Sigmoid colon (tissue), 7 donors: ENCODE measurements at places on chromosomes 11 and 22. TPM values are rescaled to one million over a fixed set of nuclear protein-coding genes. Genes with fewer than 3 reads are reported as not detected.

Gene LDHAL6A
- total RNA-seq, result not detected

Gene NRXN2
- total RNA-seq, result 18.9 TPM

Gene SMTNL1
- not detected for total RNA-seq

Gene EHD1
- total RNA-seq, result 48.2 TPM

Gene MFRP
- total RNA-seq, result 0.14 TPM

Gene IRF7
- total RNA-seq, result 18.2 TPM

Gene PAX6
- not detected for total RNA-seq

Gene OR56A1
- not detected for total RNA-seq

Gene TMPRSS5
- 0.66 TPM for total RNA-seq

Gene MPEG1
- total RNA-seq, result 15.6 TPM

Gene SYT9
- total RNA-seq, result 0.41 TPM

- DNase-seq, result no peak
These were observed at the start of gene EHF for GRCh38 chr11:34620820-34621792. EHF (plus strand) TSS chr11:34621093; CDS start chr11:34642631, 21,538 bp downstream.

GRCh38 chr22:22030493-22031182, 48.1 kb upstream of the TOP3B start:
- no peak for DNase-seq

DNA sequence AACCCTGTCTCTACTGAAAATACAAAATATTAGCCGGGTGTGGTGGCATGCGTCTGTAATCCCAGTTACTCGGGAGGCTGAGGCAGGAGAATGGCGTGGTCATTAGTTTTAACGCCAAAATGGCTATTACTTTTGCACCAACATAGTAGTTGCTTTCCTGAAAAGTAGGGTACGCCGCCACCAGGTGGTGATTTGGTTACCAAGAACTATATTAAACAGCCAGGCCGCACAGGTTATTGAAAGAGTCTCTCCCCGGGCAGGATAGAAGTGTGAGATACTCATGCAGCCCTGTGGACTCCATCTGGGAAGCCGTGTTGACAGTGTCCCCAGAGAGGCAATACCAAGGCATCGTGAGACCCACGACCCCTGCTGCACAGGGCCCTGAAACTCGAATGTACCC, 24.6 kb upstream of the LRRC32 start:
- DNase-seq, result no peak

- DNase-seq, result no peak
These were observed 37.1 kb upstream of the CRYBB3 start for GRCh38 chr22:25162561-25162960.

DNA sequence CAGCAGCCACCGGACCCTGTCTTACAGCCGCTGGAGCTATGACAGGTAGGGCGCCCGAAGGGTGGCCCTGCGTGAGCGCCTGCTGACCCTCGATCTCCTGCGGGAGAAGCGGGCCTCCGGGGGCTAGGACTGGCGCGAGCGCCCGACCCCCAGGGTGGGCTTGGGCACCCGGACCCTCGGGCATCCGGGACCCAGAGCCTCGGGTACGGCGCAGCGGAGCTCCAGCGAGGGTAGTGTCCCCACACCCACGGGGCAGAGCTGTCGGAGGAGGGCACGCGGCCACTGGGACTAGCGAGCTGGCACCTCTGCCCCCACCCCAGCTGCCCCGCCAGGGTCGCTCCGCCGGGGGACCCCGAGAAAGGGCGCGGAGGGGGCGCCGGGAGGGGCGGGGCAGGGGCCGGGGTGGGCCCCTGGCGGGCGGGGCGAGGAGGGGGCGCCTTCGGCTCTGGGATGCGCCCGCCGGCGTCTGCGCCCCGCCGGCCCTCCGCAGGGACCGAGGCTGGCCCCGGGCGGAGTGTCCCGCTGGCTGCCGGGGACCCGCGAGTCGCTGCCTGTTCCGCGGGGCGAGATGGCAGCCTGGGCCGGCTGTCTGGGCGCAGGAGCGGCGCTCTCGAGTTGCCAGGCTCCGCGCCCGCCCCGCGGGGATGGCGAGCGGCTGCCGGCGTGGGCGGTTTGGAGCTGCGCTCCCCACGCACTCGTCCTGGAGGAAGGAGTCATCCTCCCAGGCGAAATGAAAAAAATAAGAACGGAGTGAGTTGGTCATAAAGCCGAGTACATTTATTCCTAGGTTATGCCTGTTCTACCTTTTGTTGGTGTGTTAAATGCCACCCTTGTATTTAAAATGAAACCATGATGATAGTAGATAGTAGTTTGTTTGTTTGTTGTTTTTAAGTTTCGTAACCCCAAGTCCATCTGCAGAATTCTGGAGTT, 32.4 kb downstream of the EIF3F start:
- no peak for DNase-seq

DNA sequence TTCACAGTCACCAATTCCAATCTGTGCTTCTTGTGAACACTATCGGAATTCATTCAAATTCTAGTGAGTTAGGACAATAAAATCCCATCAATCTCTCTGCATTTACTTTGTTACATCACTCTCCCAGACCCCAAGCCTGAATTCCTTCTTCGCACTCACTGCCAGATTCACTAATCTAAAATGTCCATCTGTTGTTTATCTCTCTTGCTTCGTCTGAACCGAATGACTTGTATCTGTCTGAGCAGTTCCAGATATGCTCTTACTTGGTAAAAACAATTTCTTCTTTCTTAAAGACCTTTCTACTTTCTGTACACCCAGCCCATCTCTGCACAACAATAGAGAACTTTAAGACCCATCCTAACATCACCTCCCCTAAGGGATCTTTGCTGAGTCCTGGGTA, 7.0 kb downstream of the MMP10 start:
- DNase-seq, result no peak

DNA sequence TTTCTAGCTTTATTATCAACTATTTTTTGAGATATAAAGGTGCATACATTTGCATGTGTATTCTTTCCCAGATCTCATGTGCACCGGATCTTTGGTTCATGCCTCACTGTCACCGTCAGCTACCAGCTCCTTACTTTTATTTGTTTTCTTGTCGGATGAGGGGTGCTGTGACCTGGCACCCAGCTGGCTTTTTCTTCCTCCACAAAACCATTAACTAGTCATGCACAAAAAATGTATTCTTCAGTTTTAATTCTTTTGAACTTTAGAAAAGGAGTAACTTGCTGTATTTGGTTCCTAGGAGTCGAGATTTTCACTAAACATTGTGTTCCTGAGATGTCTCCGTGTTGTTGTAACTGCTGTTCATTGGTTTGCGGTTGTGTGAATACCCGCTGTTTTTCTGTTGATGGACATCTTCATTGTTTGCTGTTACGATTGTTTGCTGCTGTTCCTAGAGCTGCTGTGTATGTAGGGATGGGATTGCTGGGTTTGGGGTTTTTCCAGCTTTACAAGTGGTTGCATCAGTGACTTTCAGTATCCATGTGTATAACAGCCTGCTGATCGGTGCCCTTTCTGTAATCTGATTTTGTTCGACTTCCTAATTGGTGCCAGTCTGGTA, 39.4 kb downstream of the MOV10L1 start:
- no peak for DNase-seq

- DNase-seq, result no peak
These were observed 14.7 kb downstream of the TTLL12 start for GRCh38 chr22:43172191-43172590.

- DNase-seq, result no peak
These were observed 24.4 kb upstream of the PSMA1 start for GRCh38 chr11:14544611-14545010.

DNA sequence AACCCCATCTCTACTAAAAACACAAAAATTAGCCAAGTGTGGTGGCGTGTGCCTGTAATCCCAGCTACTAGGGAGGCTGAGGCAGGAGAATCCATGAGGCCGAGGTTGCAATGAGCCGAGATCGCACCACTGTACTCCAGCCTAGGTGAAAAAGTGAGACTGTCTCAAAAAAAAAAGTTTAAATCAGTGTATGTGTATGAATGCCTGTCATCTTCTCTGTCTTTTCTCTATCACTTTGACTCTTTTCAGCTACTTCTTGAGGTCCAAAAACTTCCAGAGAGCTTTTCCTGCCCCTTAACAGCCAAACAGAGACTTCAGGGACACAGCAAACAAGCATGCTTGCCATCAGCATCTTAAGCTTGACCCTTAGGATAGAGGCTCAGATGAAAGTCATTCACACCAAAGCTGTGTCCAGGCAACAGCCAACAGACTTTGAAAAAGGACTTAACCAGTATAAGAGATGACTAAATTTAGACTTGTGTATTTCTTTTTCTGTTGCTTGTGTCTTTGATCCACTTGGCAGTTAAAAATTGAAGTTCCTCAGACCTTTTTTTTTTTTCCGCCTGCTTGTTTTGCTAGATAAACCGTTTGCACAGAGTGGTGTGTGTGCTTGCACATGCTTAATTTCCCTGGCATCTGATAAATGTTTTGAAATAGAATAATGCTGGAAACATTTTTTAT, 151.9 kb downstream of the DBX1 start:
- no peak for DNase-seq

DNA sequence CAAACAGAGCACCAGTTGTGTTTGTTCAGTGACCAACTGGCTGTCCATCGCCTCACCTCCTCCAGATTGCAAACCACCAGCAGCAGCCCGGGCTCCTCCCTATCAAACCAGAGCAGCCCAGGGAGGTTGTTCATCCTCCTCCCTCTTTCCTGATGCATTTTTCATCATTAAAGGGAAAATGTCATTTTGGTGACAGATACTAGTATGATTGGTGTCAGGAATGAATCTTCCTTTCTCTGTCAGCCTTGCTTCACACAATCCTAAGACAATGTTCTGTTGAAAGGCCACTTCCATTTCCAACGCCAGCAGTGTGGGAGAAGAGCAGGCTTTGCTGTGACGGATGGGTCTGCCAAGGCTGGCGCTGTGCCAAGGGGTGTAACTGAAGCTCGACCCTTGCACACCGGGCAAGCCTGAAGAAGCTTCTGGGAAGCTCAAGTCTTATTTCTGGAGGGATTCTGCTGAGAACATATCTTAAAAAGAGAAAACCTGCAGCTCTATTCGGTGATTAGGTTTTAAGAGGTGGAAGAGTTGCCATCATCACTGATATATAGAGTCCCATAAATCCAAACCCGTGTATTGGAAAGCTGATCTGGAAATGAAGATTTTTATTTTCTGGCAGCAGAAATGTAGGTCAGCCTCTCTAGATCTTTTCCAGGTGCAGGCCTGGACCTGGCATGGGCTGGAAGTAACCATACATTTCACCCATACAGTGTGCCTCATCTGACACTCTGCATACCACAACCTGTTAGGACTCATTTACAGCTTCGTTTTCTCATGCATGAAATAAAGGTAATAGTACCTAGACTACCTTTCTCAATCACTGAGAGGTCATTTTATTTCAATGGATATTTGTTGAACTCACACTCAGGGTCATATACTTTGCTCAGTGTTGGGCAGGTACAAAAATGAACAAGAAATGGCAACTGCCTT, 524.5 kb downstream of the NTM start:
- DNase-seq, result no peak

DNA sequence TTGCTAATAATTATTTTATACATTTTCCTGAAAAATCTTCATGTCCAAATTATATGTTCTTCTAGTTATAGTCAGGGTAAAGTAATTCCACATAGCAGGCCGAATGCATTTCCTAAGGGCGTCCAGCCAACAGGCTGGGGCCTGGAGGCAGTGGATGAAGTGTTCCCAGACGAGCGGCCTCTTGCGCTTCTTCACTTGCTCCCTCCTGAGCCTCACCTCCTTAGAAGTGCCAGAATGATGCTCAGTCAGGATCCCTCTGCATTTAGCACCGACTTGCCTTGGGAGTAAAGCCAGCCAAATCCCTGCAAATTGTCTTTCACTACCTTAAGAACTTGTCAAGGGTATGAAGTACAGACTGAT, 1.5 kb downstream of the OLFML1 start:
- DNase-seq, result no peak

DNA sequence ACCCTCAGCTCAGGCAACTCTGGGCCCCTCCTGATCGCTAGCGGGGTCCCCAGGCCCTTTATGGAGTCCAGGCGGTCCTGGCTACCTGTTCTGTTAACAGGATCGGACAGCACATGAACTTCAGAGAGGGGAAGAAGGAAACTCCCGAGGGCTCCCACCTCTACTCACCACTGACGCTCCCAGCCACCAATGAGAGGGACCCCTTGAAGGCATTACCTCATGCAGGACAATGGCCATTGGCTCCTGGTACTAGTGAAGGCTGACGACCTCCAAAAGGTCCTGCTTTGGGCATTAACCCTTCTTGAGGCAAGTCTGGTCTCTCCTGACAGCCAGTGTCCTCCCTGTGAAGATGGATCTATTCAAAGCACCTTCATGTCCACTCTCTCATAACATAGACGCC, 71.5 kb upstream of the LMO1 start:
- DNase-seq, result no peak

DNA sequence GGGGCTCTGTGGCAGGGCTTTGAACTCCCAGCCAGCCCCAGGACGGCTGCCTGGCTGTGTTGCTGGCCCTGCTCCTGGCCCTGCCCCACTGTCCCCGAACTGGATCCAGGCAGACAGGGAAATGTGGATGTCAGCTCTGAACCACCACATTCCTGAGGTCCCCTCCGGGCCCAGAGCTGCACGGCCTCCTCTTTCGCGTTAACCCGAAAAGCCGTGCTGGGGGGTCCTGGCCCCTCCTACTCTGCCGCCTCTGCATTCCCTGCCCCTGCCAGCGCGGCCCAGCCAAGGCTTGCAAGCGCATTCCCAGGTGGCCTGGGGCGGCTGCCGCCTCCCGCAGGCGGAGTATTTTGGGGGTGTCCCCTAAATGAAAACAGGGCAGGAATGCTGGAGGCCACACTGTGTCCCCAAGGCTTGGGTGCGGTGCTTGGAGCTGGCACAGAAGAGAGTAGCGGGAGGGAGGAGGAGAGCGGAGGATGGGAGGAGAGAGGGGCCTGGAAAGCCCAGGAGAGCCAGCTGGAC, 5.4 kb downstream of the LINC01488 start:
- DNase-seq, result no peak

- no peak for DNase-seq
These were observed 384.7 kb downstream of the DCDC1 start for GRCh38 chr11:30984827-30985226.

- no peak for DNase-seq
These were observed 116.8 kb upstream of the NECTIN1 start for GRCh38 chr11:119845756-119846155.

GRCh38 chr11:93652161-93652597, 9.3 kb upstream of the CEP295 start:
- no peak for DNase-seq

DNA sequence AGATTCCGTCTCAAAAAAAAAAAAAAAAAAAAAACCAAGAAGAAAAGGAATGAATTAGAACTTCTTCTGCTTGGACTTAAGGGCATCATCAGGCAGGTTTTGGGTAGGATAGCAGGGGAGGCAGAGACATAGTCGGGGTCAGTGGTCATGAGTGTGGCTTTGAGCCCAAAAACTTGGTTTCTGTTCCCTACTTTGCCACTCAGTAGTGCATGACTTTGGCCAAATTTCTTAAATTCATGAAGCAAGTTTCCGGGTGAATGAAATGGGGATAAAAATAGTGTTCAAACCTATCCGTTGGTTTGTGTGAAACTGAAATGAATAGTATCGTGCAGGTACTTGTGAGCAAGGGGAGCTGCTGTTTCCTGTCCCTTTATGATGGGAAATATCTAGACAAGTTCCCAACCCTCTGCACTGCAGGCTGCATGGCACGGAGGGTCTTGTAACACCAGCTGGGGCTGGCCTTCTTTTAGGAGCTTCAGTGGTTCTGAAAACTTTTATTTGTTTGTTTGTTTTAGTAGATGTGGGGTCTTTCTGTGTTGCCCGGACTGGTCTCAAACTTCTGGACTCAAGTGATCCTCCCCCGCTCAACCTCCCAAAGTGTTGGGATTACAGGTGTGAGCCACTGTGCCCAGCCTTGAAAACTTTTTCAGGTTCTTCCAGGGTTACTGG, 18.4 kb downstream of the NEAT1 start:
- DNase-seq, result peak; percentile 66

- no peak for DNase-seq
These were observed 10.8 kb upstream of the SNX32 start for GRCh38 chr11:65822776-65823528.
